ENCODE measurements at places on chromosomes 7 and 10. TPM values are rescaled to one million over a fixed set of nuclear protein-coding genes. Genes with fewer than 3 reads are reported as not detected.
A peak's percentile ranks its signal among the peaks of the same experiment; 100 is the strongest.

The CPA1 gene
- not detected for total RNA-seq

The ETV1 gene
- total RNA-seq: 10.3 TPM

The NPSR1 gene
- not detected for total RNA-seq

The STAG3 gene
- total RNA-seq: not detected

- ATAC-seq: no peak
Observed at GRCh38 chr10:131980761-131981428, 828 bp downstream of the BNIP3 start.

GRCh38 chr10:131219584-131219886, 92.0 kb downstream of the TCERG1L start:
- no peak for ATAC-seq

DNA sequence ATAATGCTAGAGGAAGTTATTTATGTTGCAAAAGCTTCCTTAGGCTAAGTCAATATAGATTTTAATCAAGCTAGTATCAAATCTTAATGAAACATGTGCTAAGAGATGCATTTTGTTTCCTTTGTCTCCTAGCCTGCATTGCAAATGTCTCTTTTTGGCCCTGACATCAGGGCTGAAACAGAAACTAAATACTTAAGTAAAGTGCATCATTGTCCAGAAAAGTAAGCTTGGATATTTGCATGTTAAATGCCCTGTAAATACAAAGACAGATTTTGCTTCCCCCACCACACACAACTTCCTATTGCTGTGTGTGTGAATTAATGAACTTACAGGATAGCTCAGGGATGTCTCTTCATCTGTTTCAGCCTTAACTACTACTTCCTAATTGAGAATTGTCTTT, 10.0 kb upstream of the STAMBPL1 start:
- ATAC-seq: no peak

DNA sequence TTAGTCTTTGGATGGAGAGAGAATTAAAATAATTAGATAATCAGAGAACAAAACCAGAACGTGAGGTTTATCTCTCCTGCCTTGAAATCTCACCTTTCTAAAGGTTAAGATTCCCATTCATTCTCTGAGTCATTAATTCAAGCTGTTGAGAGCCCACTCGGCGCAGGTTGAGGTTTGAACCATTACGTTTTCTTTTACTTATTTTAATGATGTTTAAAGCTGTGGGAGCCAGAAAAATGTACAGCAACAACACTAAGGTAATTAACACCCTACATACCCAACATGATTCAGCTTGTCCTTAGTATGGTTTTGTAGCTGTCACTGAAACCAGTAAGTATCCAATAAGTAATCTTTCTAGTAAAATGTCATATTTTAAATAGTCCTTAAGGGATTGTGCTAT, 153.0 kb upstream of the ANK3 start:
- ATAC-seq: no peak

- no peak for ATAC-seq
Observed at GRCh38 chr10:111648046-111648445, 535.5 kb downstream of the GPAM start.

- no peak for ATAC-seq
Observed at GRCh38 chr10:132536241-132536876, 1.2 kb upstream of the INPP5A start.

GRCh38 chr7:115356999-115357702, 435.3 kb downstream of the MDFIC start:
- no peak for ATAC-seq

DNA sequence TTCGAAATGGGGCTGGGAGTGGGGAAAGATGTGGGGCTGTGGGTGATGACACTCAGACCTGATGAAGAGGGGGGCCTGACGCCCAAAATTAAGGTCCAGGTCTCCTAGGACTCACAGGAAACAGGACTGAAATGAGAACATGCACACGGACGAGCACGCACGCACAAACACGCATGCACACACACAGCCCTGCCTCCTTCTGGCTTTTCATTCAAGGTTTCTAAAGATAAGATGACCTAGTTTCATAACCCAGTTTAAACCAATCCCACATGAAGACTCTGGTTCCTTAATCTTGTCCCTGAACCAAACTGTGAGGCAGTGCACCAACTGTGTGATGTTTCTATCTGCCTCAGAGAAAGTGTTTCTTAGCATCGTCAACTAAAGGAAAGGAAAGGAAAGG, 162.0 kb downstream of the DGKI start:
- ATAC-seq: no peak

- no peak for ATAC-seq
Observed at GRCh38 chr7:36245684-36246299, 92.7 kb downstream of the EEPD1 start.

DNA sequence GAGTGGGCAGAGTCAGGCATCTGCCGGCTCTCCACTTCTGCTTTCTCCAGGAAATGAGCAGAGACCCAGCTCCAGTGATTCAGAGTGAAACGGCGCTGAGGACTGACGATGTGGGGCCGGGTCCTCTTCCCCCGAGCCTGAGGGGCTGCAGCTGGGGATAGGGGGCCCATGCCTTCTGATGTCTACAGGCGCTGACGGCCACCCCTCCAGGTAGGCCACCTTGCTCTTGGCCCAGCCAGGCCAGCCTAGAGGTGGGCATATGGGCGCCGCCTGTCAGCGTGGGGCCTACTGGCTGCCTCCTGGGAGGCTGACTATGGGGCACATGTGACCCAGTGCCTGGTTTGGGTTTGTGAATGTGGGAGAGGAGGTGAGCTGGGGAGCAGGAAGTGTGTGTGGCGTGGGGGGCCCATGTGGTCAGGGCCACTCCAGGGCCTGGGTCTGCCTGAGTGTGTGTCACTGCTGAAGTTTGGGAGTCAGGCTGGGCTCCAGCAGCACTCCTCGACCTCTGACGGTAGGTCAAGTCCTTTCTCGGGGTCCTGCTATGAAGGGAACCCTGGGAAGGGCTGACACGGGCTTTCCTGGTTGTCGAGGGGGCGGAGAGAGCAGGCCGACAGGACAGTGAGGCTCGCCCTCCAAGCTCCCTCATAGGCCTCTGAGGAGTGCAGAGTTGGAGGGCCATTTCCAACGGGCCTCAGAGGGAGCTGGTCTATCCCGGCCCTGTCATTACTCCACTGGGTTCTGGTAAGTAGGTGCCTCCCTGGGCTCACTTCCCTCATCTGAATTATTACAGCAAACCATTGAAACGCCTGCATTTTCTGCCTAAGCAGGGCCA, at the start of gene WDFY4:
Gene WDFY4, plus strand, starts transcription at position 82 of the 832 bp plus-strand sequence. CDS start 24,860 bp downstream, outside the sequence.
- peak; percentile 34 for ATAC-seq

DNA sequence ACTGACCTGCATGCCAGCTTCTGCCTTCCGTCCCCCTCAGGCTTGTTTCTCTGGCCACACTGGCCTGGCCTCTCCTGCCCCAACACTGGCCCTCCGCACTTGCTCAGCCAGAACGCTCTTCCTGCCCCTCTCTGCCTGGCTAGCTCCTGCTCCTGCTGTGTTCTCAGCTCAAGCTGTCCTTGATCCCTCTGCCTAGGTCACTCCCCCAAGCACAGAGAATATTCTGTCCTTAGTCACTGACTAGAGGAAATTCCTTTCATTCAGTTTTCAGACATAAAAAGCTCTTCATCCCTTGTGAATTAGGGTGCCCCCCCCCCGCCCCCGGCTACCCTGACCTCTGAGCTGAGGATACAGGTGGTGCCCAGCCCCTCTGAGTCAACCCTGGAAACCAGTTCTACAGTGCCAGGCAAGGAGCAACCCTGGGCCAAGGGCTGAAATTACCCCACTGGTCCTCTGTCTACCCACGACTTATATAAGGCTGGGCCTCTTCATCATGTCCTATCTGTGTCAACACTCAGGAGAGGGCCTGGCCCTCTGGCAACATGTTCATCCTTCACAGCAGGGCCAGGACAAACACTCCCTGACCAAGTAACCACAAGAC, 6.6 kb upstream of the SGPL1 start:
- no peak for ATAC-seq

Measured in gastroesophageal sphincter (tissue), 4 donors.